ENCODE measurements at places on chromosomes 16 and 17.

- no peak for DNase-seq
Measured at GRCh38 chr17:63289931-63290330, 156.2 kb downstream of the CYB561 start.

- DNase-seq, result no peak
Measured at GRCh38 chr17:8948462-8948861, 17.0 kb downstream of the PIK3R5 start.

DNA sequence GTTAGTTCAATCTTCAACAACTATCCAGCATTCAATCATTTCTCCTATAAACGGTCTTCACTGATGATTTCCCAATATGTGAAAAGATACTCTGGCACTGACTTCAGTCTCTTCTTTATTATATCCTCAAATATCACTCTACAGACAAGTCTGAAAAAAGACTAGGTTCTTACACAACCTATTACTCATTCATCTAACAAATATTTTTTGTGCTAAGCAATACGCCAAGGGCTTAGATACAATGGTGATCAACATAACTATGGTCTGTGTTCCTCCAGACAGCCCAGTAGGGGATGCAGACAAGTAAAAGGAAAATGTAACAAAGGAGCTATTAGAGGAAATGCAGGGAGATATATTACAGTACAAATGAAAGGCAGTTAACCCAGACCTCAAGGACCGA lies 63.9 kb downstream of the MYO1D start:
- no peak for DNase-seq

DNA sequence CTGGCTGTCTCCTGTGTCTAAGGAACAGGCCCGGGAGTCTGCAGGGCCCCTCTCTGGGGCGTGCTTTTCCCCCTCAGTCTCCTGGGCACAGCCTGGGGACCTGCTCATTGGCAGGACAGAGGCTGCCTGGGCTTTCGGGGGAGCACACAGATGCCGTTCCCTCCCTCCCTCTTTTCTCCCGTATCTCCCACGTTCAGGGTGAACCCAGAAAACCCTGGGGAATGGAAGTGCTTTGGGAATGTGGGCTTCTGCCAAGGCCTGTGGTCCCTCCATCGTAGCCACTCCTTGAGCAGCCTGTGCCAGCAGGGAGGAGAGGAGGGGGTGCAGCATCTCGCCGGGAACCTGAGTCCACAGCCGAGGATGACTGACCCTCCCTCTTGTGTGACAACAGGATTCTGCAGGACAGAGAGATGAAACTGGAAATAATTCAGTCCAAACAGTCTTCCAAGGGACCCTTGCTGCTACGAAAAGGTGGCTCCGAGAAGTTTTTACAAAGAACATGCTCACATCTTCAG lies 52.0 kb downstream of the RNF213 start:
- no peak for DNase-seq

DNA sequence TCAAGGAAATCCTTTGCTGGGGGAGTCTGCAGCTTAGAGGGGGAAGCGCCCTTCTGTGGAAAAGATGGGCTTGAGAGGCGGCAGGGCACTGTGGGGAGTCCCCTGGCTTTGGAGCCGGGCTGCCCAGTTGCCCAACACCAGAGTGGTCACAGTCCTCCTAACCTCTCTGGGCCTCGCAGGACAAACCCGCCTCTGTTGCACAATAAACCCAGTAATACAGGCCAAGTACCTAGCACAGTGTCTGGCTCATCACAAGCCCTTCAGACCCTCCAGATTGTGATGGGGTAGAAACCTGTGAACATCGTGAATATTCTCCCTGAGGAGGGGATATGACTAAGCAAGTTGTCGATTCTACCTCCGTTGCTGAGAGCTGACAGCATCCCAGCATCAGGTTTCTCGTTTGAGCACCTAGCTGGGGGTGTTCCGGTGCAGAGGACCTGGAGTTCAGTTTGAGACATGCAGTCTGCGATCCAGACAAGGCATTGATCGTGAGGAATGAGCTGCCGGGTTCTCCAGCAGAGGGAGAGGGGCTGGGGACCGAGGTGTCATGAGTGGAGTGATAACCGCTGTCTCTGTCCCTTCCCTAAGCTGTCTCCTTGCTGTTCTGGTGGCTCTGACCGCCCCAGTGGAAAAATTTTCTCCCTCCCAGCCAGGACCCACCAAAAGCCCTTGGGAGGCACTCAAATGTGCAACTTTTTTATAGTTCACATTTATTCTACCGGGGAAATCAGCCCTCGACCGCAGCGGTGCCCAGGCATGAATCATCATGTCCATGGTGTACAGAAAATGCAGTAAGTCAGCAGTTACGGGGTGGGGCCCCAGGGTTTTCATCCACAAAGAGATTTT lies 161.9 kb downstream of the WSCD1 start:
- peak; percentile 15 for DNase-seq

GRCh38 chr16:89287777-89288576 lies 70.5 kb downstream of the ZNF778 start:
- DNase-seq, result no peak

DNA sequence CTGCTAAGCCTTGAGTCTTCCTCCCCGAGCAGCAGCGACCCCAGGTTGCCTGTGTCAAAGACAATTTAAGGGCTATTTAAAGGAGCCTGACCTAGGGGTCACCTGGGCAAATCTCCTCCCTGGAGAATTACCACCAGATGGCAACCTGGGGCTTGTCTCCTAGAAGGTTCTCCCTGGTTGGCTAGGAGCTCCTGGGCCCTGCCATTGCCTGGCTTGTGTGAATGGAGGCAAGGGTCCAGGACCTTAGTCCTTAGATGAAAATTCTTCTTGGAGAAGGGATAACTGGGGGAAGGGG lies 51.3 kb upstream of the TAC4 start:
- peak; percentile 55 for DNase-seq

GRCh38 chr17:76678330-76678729 lies 32.4 kb downstream of the MXRA7 start:
- DNase-seq, result no peak

All from RPMI8226 (cell line).